Heart left ventricle (tissue), 16 donors: ENCODE measurements at places on chromosomes 3 and 15. TPM values are rescaled to one million over a fixed set of nuclear protein-coding genes. Genes with fewer than 3 reads are reported as not detected.

Gene GHSR
- polyA plus RNA-seq, result not detected

Gene A4GNT
- polyA plus RNA-seq, result not detected

Gene FEM1B
- 9.3 TPM for polyA plus RNA-seq

Gene HDC
- polyA plus RNA-seq, result 0.19 TPM

- no peak for DNase-seq
These were observed 11.9 kb downstream of the ARRDC4 start for GRCh38 chr15:97972366-97972765.

DNA sequence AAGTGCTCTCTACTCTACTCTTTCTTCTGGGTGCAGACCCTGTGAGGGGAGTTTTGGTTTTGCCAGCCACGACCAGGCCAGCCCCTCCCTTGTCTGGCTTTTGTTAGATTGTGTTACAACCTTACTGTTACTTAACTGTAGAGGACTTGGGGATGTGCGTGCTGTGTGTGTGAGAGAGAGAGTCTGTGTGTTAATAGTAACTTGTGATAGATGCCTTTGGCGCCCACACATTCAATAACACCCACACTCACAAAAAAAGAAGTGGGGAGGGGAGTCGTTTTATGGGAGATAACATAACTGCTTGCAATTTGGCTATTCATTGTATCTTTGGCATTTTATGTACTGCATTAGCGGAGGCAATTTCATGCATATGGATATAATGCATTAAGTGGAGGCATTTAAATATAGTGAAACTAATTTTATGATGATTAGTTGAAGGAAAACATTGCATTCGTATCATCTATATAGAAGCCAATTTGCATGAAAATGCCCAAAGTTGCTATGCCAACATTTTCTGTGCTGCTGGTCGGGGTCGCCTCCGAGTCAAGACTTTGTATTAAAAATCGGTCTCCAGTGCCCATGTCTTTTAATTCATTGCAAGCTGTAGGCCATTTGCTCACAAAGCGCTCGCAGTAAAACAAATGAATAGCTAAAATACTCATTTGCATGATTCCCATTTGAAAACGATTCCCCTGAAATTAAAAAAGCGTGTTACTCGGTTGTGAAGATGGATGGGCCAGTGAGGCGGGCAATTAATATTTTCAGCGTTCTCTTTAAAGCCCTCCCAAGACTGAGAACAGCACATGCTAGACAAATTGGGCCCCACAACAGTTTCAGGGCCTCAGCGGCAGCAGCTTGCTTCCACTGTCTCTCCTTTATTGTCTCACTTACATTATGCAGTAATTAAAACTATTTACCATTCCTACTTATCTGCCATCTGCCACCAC lies 158.5 kb upstream of the SMAD3 start:
- no peak for DNase-seq

DNA sequence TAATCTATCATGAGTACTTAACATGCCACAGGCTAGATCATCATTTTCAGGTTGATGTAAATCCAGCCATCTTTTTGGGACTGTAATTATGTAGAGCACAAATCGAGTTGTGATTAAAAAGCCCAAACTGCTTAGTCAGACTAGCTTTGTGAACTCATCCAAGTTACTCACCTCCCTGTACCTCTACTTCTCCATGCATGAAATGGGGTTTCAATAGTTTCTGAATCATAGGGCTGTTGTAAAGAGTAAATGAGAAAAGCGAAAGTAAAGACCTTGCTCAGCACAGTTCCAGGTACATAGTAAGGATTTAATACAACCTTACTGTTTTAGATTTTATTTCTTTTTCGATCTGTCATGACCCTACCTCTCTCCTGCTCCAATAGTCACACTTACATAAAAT lies 85.6 kb upstream of the GAP43 start:
- DNase-seq, result no peak

DNA sequence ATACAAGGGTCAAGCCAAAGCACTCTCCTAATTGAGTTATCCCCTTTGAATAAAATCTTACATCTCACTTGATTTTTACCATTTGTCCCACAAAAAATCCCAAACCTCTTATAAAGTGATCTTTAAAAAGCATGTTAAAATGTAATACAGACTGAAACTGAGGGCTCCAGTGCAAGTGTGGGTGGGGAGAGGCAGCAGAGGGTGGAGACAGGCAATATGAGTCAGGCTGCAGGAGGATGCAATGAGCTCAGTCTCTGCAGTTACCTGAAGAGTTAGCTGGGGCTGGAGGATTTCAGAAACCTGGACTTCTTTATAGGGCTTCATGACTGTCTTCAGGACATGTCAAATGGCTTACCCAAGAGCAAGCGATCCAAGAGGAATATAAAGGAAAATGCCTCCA lies 14.2 kb upstream of the COLQ start:
- DNase-seq, result no peak
